ENCODE measurements at places on chromosomes 11 and 22.

DNA sequence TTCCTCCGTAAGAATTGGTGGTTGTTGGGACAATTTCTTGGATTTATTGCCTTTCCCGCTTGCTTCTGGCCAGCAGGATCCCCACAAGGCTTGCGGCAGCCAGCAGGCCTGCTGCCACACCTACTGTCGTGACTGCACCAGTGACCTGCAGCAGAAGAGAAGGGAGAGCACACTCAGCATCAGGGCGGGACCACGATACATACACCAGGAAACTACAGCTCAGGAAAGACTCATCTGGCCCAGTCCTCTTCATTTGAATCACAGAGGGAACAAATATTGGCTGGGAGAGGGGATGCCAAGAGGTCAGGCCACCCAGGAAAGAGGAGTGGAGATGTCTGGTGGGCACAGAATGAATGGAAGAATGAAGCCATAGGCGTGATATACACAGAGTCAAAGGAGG is 10.3 kb downstream of the PLAAT2 start:
- no peak for DNase-seq

- DNase-seq = no peak
These were observed 303.5 kb upstream of the ANO3 start for GRCh38 chr11:26028393-26028911.

DNA sequence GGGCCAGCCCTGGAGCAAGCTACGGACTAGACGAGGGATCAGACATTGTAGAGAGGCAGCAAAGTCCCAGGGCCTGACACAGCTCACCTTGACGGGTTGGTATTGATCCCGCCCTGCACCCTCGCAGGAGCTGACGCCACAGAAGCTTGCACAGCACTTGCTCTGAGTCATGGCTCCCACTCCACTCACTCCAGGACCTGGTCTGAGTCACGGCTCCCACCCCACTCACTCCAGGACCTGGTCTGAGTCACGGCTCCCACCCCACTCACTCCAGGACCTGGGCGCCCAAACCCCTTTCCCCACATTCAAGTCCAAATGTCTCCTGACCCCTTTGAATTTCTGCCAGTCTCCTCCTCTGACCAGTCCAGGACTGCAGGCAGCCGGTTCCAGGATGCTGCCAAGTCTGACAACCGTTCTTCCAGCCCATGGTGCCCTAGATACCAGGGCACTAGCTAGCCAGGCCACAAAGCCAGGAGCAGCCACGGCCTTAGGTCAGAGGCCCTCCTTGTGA is 6.0 kb upstream of the PNPLA5 start:
- no peak for DNase-seq

- no peak for DNase-seq
These were observed 38.1 kb upstream of the LDLRAD3 start for GRCh38 chr11:35905646-35906276.

GRCh38 chr11:75820645-75821044 is 5.6 kb downstream of the UVRAG start:
- DNase-seq = no peak

GRCh38 chr11:35712533-35712932 is 50.0 kb downstream of the TRIM44 start:
- DNase-seq = no peak

DNA sequence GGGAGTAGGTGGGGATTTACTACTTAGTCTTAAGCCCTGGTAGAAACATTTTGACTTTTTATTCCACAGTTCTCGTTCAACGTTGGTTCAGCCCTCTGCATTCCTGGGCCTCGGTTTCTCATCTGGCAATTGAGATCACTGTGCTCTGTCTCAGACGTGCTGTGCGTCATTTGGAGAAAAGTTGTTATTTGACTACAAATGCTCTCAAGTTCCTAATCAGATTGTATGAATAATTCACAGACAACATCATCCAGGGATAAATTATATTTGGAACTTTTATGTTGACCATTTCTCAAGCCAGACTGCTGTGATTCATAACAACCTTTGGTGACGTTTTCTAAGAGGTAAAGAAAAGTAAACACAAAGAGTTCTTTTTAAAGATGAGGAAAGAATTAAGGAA is 69.2 kb downstream of the BLID start:
- no peak for DNase-seq

DNA sequence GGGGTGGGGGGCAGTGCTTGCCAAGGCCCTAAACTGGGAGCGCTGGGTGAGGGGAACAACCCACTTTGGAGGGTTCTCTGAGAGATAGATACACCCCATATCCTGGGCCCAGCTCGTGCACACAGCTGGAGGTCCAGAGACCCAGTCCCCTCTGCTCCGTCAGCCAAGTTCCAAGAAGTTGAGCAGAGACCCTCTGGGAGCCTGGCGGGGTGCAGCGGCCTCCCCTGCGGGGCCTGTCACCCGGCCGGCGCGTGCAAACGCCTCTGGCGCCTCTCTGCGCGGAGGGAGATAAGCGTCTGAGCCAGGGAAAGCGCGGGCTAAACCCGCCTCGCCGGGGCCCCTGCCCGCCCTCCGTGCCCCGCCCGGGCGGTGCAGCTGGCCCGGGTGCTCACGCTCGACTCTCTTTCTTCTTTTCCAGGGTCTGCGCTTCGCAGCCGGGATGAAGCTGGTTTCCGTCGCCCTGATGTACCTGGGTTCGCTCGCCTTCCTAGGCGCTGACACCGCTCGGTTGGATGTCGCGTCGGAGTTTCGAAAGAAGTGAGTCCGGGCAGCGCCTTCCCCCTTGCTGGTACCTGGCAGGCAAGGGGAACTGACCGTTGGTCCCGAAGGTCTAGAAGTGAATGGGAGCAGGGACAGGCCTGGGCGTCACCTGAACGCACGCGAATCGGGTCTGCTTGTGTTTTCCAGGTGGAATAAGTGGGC is 540 bp downstream of the ADM start:
- DNase-seq = no peak

GRCh38 chr11:914747-915501 is 4.3 kb upstream of the CHID1 start:
- no peak for DNase-seq

GRCh38 chr11:101668236-101668635 is 84.4 kb upstream of the TRPC6 start:
- no peak for DNase-seq

DNA sequence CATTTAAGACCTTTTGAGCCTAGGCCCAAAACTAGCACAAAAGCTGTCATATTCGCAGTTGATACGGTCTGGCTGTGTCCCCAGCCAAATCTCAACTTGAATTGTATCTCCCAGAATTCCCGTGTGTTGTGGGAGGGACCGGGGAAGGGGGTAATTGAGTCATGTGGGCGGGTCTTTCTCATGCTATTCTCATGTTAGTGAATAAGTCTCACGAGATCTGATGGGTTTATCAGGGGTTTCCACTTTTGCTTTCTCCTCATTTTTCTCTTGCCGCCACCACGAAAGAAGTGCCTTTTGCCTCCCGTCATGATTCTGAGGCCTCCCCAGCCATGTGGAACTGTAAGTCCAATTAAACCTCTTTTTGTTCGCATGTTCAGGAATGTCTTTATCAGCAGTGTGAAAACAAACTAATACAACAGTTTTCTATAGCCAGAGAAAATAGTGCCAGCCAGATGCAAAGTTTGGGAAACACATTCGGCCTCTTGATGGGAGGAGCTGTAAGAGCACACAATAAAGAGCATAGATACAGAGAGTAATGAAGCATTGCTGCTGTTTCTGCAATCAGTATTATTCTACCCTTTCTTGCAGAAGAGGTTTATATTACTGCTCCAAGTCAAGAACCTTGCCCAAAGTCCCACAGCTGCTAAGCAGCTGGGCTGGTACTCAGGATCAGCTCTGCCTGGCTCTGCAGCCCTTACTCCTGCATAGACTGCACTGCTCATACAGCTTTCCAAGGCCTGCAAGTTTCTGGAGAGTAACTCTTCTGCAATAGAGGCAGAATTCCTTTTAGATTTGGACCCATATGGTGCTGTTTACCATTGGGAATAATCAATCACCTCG is 2.0 kb upstream of the ZNF195 start:
- DNase-seq = no peak
